ENCODE measurements at places on chromosomes 16 and 17.

GRCh38 chr16:30777591-30778297 lies 9.3 kb downstream of the ZNF629 start:
- DNase-seq: no peak

- DNase-seq: no peak
Measured at GRCh38 chr16:63841271-63841670, 1280.6 kb downstream of the CDH11 start.

GRCh38 chr16:57930533-57930932 lies 40.4 kb downstream of the CNGB1 start:
- DNase-seq: no peak

DNA sequence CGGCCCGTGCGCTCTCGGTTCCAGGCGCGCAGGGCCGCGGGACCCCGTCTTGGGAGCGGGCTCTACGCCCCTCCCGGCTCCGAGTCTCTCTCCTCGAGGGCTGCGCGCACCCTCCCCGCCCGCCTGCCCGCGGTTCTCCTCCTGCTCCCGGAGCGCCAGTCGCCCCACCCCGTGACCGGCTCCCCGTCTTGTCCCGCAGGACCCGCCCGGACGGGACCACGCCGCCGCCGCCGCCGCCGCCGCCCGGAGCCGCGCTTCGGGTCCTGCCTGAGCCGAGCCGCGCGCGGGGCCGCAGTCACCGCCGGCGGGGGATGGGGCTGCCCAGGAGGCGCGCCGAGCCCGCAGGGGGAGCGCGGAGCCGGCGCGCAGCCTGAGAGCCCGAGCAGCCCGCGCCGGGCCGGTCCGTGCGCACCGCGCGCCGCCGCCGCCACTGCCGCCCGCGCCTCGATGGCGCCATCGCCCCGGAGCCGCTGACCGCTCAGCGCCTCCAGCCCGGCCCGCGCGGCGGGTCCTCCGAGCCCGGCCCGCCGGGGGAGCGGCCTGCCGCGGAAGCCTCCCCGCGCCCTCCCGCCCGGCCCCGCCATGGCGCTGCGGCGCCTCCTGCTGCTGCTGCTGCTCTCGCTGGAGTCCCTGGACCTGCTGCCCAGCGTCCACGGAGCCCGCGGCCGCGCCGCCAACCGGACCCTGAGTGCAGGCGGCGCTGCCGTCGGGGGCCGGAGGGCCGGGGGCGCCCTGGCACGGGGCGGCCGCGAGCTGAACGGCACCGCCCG lies at the start of gene SHISA6:
Gene SHISA6, plus strand, starts transcription at position 373 of the 770 bp plus-strand sequence.
- no peak for DNase-seq

GRCh38 chr16:85900027-85900792 lies 1.2 kb downstream of the IRF8 start:
- DNase-seq: no peak

- DNase-seq: no peak
Measured at GRCh38 chr17:65035191-65035590, 21.3 kb downstream of the GNA13 start.

DNA sequence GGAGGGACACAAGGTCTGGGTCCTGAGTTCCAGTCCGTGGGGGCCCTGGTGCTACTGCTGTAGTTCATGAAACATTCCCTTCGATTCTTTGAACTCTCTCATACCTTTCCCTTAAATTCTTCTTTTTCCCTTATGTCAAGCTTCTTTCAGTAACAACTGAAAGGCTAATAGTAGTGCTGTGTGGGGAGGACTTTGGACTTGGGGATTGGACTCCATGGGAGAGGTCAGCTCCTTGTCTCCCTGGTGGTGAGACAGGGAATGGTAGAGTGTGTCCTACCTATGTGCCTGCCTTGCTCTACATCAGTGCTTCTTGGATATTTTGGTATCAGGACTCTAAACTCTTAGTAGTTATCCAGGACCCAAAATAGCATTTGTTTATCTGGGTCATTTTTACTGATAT lies 628.1 kb downstream of the WWOX start:
- no peak for DNase-seq

- DNase-seq: no peak
Measured at GRCh38 chr17:17363638-17364337, 60.6 kb downstream of the NT5M start.

DNA sequence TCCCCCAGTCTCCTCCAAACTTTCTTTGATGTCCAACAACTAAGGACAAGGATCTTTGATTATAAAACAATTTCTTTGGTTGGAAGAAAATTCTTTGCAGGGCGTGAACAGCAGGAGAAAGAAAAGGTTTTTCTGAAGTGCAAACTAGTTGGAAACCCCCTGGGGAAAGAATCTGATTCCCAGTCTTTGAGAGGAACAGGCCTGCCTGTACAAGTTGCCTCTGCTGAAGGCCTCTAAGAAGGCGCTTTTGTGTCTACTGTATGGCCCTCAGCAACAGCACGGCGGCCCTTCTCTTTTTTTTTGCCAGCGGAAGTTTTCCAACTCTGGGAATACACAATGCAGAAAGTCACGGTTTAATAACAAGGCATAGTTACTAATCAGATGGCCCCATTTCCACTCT lies 14.0 kb downstream of the RNF43 start:
- no peak for DNase-seq
